Type B pancreatic cell (in vitro differentiated cells): ENCODE measurements at places on chromosomes 3 and 15. TPM values are rescaled to one million over a fixed set of nuclear protein-coding genes. Genes with fewer than 3 reads are reported as not detected.

IQCF5 gene
- total RNA-seq: not detected in 2 replicates

CNTN3 gene
- total RNA-seq: 1.1 and 7.7 TPM in 2 replicates

HRG gene
- total RNA-seq: not detected in 2 replicates

GRCh38 chr3:115518100-115518852, 105.0 kb upstream of the GAP43 start:
- no peak for DNase-seq

GRCh38 chr3:102248981-102249705, 185.7 kb upstream of the ZPLD1 start:
- no peak for DNase-seq

- DNase-seq: peak; percentile 65
Measured at GRCh38 chr15:75357976-75358673, 10.3 kb downstream of the MAN2C1 start.

- DNase-seq: no peak
Measured at GRCh38 chr3:61771976-61772375, 210.6 kb downstream of the PTPRG start.

GRCh38 chr3:59759298-59760031, 709.6 kb upstream of the CFAP20DC start:
- DNase-seq: no peak

DNA sequence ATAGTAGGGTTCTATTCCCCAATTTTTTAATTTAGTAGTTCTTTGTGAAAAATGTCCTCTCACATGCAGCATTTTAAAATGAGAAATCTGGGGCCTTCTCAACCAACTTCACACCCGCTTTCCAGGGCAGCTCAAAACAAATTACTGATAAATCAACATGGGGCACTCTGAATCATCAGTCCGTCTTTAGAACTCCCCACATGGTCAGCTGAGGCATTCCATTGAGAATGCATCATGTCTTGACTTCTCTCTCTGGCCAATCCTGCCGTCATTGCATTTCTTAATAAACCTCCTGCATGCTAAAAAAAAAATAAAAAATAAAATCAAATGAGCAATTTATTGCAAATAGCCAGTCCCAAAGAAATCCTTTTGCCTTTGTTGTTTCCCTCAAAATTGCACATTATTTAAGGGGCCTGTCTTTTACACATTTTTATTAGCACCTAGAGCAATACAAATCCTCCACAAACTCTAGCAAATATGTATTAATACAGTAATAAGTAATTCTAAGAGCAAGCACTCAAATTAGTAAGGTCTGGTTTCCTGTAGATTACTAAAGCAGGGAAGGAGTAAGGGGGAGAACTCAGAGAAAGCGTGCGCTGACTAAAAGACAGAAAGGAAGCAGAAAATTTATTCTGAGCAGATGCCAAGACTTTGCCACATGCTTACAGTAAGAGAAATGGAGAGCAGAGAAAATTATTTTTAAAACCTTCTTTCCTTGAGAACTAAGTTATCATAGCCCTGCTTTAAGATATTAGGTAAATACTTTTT, 175.7 kb downstream of the TNIK start:
- no peak for DNase-seq

GRCh38 chr3:157815739-157816138, 290.5 kb downstream of the SHOX2 start:
- DNase-seq: no peak

GRCh38 chr3:632571-633170, 436.1 kb downstream of the CHL1 start:
- no peak for DNase-seq

- DNase-seq: no peak
Measured at GRCh38 chr15:76533060-76533820, 196.7 kb downstream of the ISL2 start.

DNA sequence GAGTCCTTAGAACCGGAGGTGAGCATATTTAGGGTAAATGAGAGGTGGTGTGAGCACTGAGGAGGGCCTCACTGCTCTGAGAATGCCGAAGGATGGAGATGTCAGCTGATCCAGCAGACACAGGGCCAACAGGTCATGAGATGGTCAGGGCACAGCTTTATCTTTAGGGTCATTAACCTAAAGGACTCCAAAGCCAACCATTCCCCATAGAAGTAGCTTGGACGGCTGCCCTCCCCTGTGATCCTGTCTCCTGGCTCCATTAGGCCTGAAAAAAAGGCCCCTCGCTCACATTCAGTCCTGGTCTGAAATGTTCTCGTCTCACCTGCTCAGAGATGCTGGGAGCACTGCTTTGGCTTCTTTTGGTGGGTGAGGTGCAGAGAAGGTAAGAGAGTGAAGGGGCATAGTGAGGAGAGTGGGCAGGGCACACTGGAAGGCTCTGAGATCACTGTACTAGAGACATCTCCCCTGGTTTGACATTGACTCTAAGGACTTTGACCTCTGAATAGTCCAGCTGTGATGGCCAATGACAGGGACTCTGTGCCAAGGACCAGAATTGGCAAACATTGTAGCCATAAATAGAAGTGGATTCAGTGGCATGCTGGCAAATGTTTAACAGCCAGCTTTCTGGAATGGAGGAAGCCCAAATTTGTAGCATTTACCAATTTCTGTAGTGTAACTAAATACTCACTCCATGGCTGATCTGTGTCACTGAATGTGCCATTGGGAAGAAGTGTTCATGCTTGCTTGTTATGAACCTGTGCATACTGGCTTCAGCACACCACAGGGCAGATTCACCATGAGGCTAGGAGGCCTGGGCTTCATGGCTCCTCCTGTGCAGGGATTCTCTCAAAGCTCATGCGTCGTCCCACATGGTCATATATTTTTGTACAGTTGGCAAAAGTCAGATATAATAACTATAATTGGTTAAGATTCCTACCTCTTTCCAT, 76.2 kb upstream of the MRPS22 start:
- DNase-seq: no peak
